ENCODE measurements at places on chromosomes 6 and 20.

DNA sequence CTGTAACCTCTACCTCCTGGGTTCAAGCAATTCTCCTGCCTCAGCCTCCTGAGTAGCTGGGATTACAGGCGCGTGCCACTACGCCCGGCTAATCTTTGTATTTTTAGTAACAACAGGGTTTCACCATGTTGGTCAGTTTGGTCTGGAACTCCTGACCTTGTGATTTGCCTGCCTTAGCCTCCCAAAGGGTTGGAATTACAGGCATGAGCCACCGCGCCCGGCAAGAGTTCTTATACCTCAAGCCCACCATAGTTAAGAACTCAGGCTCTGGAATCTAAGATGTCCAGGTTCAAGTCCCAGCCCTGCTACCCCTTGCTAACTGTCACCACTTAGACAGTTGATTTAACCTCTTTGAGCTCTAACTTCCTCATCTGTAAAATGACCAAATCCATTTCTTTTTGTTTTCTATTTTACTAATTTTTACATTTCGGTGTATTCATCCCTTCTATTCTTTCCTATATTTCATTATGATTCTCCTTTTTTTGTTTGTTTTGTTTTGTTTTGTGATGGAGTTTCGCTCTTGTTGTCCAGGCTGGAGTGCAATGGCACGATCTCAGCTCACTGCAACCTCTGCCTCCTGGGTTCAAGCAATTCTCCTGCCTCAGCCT, 104.8 kb upstream of the ZNF217 start:
- DNase-seq = no peak

- DNase-seq = no peak
Observed at GRCh38 chr6:65449926-65450325, 257.1 kb downstream of the EYS start.

GRCh38 chr20:43949741-43950618, 35.3 kb downstream of the TOX2 start:
- DNase-seq = no peak

GRCh38 chr6:89433252-89434149, 549 bp downstream of the ANKRD6 start:
- DNase-seq = peak; percentile 60

- no peak for DNase-seq
Observed at GRCh38 chr6:46184114-46184513, 13.3 kb upstream of the ENPP5 start.
